ENCODE measurements at places on chromosomes 11 and 22.

DNA sequence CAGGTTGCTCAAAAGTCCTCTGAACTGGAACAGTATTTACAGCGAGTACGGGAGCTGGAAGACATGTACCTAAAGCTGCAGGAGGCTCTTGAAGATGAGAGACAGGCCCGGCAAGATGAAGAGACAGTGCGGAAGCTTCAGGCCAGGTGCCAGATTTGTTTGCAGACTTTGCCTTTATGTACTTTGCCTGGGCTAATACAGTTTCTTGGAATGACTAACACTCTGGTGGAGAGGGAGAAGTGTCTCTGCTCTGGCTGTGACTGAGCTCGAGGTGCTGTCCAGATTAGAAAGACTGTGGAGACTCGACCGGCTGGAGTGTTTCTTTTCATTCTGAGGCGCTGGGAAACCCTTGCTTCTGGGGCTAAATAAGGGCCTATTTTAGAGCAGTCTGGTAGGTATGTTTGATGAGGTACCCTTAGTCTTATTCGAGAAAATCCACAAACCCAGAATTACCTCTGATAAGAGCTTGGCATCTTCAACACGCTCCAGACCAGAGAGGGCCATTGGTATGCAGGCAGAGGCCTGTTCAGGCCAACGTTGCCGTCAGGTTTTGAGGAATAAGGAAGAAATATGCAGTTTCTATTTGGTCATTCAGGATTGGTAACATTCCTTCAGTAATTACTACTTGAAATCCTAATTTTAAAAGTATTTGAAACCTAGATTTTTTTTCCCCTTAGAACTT is 76.5 kb downstream of the SWAP70 start:
- DNase-seq: no peak

DNA sequence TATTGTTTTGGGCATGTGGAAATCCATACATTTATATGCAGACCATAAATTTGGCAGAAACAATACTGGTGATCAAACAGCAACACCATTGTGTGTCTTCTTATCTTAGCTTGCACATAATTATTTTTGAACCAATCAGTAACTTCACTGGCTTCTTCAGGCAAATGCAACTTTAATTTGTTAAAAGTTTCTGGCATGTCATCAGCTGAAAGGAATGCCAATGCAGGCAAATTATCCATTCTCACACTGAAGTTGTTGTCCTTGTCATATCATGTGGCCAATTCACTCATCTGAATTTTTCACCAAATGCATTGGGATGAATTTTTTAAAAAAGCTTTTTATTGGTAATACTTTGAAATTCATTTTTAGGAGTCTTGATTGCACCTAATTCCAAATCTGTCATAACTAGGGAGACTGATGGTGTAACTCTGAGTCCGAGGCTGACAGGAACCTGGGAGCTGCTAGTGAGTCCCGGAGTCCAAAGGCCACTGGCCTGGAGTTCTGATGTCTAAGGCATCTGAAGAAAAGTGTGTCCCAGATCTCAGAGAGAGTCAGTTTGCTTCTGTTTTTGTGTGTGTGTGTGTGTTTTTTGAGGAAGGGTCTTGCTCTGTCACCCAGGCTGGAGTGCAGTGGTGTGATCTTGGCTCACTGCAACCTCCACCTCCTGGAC is 17.4 kb upstream of the OR10V1 start:
- no peak for DNase-seq

DNA sequence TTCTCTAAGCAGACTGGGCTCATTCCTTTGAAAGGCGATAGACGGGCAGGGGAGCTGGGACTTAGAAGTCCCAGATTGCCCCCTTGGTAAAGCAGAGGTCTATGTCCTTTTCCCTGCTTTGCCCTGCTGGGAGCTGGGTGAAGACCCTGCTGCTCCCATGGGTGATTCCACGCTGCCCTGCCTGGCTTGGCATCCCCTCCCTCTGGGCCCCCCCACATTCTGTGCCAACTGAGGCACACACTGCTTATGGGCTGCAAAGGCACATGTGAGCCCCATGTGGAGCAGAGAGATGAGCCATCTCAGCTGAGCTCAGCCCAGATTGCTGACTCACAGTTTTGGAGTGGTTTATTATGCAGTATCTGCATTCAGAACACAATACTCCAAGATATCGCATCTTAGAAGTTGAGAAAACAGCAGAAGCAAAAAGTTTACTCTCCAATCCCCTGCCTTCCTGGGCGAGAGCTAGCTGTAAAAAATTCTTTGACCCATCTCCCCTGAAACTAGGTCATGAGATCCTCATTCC is 127.2 kb downstream of the ST3GAL4 start:
- no peak for DNase-seq

DNA sequence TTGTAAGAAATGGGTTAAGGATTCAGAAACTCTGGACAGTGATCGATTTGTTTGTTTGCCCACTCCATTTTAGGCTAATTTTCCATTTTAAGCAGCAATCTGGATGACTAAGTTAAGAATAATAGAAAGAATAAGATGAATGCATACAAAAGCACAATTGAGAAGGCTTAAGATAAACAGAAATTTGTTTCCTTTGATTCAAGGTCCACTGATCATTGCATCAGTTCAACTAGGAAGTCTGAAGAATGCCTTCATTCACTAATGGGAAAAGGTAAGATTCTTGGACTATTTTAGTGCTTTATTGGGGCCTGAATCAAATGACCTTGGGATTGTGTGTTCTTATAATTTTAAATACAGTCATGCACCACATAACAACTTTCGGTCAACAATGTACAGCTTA is 140.8 kb downstream of the CADM1 start:
- no peak for DNase-seq

GRCh38 chr22:27971926-27972325 is 52.9 kb upstream of the PITPNB start:
- no peak for DNase-seq

DNA sequence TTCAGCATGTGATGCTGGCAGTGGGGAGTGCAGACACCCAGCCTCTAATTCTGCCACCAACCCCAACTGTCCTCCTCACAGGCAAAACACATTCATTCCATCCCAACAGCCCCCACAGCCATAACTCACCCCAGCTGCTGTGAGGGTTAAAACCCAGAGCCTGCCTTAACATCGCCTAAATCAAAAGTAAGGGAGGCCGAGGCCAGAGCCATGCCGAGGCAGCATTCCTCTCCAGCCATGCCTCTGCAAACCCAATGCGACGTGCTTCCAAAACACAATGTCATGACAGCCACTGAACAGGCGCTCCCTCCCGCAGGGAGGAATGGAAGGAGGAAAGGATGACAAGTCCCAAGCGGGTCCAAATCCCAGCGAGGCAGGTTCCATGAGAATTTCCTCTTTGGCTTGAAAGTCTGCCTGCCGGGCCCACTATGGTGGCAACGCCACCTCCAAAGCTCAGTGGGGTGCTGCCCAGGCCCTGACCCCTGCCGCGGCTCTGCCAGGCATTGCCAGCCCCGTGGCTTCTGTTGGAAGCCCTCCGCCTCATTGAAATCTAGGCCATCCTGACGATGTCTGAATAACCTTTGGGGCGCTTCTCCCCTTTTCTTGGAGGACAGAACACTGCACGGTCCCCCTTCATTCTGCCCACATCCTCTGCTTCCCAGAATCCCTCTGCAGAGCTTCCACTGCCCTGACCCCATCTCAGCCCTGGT is 472.3 kb downstream of the BRD1 start:
- no peak for DNase-seq

GRCh38 chr11:97972731-97973130 is 1048.0 kb upstream of the CNTN5 start:
- no peak for DNase-seq

GRCh38 chr11:112293614-112294013 is 33.0 kb upstream of the PLET1 start:
- no peak for DNase-seq

DNA sequence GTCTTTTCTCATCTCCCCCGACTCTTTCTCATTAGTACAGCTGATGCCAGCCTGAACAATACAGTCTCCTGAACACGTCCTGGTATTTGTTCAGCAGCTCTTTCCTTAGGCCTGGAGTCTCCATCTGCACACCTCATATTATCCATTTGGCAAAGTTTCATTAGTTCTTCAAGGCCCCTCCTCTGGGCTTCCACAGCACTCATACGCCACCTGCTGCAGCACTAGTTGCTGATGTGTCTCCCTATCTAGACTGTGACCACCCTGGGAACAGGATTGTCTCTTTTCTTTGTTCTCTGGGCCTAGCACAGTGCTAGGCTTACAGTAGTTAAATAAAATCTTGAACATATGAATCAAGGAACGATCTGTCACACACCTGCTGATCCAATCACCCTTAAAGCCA is 17.2 kb downstream of the DCHS1 start:
- DNase-seq: peak; percentile 64

DNA sequence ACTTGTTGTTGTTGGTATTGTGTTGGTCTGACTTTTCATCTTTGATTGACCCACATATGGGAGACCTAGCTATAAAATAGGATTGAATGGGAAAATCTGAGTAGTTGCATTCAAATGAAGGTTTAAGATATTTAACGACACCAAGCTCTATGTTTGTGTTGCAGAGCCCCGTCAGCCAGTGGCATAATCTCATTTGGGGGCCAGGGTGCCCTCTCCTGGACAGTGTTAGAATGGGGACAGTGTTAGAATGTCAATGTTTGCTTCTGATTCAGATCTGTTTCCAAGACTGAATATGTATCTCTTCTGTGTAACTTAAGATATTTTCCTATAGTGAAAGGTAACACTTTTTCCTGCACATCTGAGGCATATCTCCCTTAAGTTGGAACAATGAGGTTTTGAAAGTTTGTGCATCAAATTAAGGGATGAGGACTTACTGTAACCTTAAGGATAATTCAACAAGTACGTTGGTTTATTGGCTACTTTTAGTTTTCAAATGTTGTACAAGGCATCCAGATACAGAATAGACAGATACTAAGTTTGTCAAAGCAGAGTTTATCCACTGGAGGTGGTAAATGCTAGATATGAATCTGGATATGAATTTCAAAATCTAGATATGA is 5.3 kb upstream of the OR52M1 start:
- DNase-seq: peak; percentile 21

- no peak for DNase-seq
Observed at GRCh38 chr11:69704508-69705253, 859 bp upstream of the FGF19 start.

DNA sequence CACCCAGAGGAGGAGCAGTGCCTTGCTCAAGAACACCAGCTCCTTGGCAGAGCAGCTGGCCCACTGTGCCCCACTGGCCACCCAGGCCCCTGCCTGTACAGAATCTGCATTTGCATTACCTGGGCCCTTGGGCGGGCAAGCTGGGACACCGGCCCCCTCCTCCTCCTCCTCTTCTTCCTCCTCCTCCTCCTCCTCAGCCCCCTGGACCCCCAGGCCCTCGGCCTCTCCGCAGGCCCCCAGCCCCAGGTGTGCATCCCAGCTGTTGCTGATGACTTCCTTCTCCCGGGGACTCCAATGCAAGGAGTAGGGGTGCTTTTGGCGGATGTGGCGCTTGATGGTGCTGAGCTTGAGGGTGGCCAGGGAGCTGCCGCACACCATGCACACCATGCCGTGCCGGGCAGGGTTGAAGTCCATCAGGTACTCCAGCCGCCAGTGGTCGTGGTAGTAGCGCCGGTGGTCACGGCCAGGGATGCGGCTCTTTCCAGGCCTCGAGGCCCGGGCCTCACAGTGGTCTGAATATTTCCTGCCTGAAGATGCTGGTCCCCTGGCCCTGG is 2.8 kb downstream of the ZFTA start:
- no peak for DNase-seq

DNA sequence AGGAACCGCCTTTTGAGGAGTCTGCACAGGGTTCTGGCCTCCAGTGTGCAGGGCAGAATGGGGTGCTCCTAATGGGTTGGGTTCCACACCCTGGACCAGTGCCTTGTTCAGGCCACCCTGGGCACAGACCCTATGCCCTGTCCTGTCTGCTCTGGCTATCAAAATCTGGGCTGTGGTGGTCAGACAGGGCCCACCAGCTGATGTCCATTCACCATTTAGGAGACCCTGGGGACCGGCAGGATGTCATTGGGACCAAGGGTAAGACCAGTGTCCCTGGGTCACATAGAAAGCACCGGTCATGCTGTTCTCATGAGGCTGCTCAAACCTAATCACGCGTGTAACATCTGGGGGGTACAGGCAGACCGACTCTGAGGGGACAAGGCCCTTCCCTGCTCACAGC is 37.3 kb downstream of the PARVG start:
- DNase-seq: no peak
